Mammary epithelial cell (primary cell): ENCODE measurements at places on chromosomes 1 and 21. TPM values are rescaled to one million over a fixed set of nuclear protein-coding genes. Genes with fewer than 3 reads are reported as not detected.

- DNase-seq, result peak; percentile 34
Observed at GRCh38 chr1:91282695-91283420, 121.8 kb downstream of the HFM1 start.

DNA sequence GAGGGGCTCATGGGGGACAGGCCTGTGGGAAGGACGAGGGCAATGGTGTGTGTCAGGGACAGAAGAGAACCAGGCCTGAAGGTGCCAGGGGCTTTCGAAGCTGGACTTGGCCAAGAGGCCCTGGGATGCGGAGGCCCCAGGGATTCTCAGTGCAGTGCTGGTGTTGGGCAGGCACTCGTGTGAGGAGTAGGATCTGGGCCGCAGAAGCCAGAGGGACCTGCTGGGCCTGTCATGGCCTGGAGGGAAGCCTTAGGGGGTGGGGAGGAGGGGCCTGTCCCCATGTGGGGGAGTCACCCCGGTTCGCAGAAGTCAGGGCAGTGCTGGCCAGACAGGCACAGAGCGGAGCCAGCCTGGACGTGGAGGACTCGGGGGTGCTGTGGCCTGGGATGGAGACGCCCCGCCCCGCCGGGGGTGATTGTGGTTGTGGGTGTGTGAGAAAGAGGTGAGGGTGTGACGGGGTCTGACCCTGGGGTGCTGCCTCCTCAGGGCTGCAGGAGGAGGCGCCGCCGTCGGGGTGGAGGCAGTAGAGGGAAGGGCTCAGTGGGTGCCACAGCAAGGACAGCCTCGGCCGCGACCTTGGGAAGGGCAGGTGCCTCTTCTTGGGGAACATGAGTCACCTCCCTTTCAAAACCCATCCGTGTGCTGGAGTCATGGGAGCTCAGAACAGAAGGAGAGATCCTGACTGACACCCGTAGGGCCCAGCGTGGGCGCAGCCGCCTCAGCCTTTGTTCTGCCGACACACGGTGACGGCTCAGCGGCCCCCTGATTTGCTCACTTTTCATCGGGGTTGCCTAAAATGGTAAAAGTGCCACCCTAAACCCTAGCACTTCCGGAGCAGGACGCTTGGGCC, 33.9 kb downstream of the FAAP20 start:
- no peak for DNase-seq

DNA sequence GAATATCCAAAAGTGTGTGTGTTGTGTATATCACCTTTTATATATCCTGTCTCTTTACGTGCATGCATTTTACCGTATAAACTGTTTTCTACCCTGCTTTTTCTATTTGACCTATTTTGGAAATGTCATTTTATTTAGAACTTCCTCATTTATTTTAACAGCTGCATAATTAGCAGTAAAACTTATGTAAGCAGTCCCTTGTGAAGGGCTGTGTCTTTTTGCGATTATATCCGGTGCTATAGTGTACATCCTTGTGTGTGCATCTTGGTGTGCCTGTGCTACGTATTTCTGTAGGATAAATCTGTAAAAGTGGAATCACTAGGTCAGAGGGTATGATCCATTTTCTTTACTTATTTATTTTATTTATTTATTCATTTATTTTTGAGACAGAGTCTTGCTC, 7.2 kb downstream of the LGALS8 start:
- DNase-seq, result no peak

- DNase-seq, result no peak
Observed at GRCh38 chr1:201224666-201225370, 34.2 kb downstream of the IGFN1 start.

DNA sequence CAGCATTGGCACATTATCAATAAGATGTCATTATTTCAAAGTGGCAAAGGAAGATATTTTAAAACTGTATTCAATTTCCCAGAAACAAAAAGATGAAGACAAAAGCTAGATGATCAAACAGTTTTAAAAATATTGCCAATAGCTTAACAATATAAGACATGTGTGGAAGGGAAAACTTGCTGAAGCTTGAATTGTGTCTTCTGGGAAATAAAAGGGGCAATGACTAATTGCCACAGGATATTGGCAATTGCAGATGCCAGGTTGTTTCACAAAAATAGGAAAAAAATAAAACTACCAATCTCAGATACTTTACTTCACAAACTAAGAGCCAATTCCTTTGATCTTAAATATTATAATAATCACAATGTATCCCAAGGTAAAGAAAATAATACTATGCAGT, 679.8 kb upstream of the ADAMTS5 start:
- peak; percentile 55 for DNase-seq

- DNase-seq, result peak; percentile 37
Observed at GRCh38 chr1:46506470-46507219, 17.0 kb downstream of the DMBX1 start.

The TEX38 gene
- total RNA-seq, result not detected

DNA sequence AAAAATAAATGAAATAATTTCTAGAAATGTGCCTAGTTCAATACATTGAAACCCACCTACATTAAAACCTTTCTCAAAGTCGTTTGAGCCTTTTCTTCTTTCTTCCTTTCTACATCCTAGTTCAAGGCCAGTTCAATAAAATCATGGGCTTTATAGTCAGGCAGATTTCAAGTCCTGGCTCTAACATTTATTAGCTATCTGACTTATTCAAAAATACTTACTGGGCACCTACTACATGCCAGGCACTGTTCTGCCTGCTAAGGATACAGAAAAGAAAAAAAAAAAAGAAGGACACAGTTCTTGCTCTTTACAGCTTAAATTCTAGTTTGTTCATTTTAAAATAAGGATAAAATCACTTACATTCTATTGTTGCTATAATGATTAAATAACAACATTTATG, 134.2 kb upstream of the FGGY start:
- DNase-seq, result no peak

- DNase-seq, result no peak
Observed at GRCh38 chr1:79041666-79042065, 35.1 kb upstream of the ADGRL4 start.

DNA sequence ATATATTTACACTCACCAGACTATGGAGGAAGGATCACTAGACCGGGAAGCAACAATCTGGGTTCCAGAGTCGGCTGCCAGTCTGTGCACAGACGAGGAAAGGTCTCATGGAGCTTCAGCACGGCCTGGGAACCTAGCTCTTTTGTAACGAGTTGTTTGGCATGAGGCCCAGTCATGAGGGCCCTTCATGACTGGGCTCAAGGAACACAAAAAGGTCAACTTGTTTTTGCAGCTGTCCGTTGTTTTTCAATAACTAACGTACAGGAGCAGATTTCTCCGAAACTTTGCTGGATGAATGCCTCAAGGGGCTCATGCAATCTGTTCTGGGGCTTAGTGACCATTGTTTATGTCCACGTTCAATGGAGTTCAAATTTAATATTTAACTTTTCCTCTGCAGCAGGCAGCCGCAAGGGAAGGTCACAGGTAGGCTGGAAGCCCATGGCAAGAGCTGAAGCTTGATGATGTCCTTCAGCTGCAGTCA, 5.9 kb upstream of the STUM start:
- no peak for DNase-seq

The MYOC gene
- total RNA-seq, result not detected

DNA sequence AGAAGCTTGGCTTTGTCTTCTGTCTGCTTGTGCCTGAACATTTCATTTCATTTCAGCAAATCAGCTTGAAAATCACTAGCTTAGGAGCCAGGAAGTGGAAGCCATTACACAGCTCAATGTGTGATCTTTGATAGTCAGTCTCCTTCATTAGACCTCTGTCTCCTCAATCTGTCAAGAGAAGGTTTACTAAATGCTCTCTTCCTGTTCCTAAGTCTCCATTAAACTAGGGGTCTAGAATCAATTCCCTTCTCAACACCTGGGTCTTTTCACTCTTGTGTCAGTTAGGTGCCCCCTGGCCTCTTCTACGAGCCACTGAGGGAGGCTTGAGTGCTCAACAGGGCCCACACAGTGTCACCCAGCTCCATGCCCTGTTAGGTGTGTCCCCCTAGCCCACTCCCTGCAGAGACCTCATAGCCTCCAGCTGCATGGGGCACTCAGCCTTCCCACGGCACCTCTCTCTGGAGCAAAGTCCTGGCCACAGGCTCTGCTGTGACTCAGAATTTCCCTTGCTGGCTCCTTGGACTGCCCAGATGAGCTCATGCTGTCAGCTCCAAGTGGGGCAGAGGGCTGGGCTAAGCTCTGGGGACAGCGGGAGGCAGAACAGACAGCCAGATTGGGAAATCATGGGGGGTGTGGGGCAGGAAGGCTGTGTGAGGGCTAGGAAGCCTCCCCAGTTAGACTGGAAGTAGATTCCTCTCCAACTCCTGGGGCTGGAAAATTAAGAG, 115.7 kb upstream of the IPO9 start:
- DNase-seq, result peak; percentile 94

DNA sequence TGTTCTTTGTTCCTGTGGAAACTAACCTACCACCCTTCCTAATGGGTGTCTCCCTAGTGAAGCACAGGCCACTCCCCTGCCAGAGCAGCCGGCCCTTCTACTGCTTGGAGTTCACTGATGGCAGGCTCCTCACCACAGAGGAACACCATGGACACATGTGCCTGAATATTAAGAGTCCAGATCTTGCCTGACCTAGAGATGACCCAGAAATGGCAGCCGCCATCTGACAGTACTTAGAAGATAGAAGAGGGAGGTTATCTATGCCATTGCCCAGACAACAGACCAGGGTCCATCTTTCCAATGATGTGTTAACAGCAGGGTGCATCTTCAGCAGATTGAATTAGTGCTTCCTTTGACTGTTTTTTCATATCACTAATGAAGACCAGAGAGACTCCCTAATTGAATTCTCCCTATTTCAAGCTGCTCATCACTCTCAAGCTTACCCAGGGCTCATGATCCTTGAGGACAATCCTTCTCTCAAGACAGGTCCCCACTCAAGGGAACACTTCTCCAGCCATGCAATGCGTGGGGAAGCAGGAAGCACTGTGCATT, 59.8 kb downstream of the PLEKHA6 start:
- no peak for DNase-seq

The CATSPER4 gene
- not detected in 2 replicates for total RNA-seq

The GUCA2B gene
- total RNA-seq, result not detected

The WDR64 gene
- not detected for total RNA-seq

- DNase-seq, result no peak
Observed at GRCh38 chr1:178916448-178917174, 45.7 kb upstream of the ANGPTL1 start.

- no peak for DNase-seq
Observed at GRCh38 chr1:148317288-148317985, 165.4 kb upstream of the NBPF11 start.

DNA sequence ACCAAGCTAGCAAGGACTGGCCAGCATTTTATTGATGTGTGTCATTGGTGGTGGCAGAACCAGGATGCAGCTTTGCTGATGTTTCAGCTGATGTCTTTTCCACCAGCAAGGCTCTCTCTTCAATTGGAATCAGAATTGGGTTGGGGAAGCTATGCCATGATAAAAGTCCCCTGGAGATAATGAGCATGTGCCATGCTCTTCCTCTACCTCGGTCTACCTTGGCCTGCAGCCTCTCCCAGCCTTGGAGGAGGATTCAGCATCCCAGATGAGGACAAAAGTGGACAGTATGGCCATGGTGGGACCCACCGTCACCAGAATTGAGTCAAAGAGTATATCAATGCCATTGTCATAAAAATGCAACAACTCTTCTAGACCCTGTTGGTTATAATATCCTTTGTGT, 8.6 kb downstream of the AVPR1B start:
- no peak for DNase-seq

DNA sequence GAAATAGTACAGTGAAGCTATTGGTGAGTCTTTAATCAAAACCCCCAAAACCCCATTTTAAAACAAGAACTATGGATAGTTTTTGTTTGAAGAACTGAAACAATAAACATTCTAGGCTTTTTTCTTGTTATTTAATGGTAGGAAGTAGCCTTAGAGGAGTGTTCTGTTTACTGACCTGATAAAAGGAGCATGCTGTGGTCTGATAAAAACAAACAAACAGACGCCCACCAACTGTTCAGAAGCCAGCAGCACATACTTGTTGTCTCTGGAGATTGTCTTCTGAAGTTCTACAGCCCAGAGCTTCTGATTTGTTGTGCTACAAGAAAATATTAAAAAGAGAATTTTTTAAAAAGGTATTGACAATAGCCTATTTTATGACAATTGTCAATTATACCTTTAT, 54.1 kb upstream of the CFAP298 start:
- no peak for DNase-seq

GRCh38 chr1:72357411-72357810, 75.1 kb upstream of the NEGR1 start:
- peak; percentile 92 for DNase-seq

The BATF3 gene
- not detected for total RNA-seq

- DNase-seq, result peak; percentile 62
Observed at GRCh38 chr1:232524056-232524455, 105.9 kb downstream of the SIPA1L2 start.

The ABCG1 gene
- 6.3 TPM for total RNA-seq

DNA sequence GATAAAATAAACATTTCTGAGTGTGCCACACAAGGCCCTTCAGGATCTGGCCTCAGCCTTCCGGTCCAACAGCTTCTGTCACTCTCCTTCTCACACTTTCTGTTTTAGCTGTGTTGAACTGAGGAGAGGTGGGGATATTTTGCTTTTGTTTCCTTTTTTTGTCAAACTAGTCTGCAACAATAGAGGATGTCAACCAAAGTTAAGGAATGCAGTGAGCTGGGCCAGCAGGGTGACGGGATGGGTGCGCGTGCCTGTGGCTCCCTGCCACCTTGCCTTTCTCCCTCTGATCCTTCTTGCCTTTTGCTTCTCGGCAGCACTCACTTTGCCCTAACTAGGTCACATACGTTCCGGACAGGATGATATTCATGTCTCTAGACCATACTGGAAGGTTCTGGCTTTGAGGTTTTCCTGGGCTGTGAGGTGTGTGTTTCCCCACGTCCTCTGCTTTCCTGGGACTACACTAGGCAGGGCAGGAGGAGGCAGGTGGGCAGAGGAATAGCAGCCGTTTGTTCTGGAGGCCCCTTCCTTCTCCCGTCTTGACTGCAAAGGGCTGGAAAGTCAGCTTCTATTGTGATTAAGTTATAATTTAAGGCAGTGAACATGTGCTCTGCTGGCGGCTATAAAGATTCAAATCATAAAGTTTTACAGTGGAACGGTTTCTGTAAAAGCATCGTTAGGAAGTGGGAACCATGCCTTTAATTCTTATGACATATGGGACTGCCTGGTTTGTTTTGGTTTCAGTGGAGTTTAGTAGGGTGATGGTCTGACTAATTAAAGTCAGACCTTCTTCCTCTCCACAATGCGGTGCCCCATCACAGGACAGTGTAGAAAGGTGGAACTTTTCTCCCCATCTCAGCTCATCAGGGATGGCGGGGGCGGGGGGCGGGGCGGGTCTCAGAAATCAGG, 67.8 kb downstream of the RNF220 start:
- no peak for DNase-seq

GRCh38 chr1:154360288-154360687, 35.0 kb downstream of the ATP8B2 start:
- DNase-seq, result no peak

- peak; percentile 74 for DNase-seq
Observed at GRCh38 chr1:31416101-31416736, 3.2 kb downstream of the SERINC2 start.

DNA sequence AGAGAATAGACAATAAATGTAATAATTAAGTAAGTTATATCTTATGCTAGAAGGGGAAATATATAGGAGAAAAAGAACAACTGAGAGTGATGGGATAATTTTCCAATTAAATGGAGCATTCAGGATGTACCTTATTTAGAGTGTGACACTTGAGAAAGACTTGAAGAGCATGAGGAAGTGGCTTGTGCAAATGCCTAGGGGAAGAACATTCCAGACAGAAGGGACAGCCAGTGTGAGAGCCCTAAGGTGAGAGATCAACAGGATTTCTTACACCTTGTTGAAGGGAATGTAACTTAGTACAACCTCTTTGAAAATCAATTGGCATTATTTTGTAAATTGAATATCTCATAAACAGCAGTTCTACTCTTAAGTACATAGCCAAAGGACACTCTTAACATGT, 28.8 kb upstream of the TSPAN2 start:
- DNase-seq, result no peak

GRCh38 chr1:156055281-156056048, 883 bp downstream of the LAMTOR2 start:
- no peak for DNase-seq
